NCI-H1694 (cell line): ENCODE measurements at places on chromosomes 1 and 21.
A peak's percentile ranks its signal among the peaks of the same experiment; 100 is the strongest.

- no peak for DNase-seq
Observed at GRCh38 chr1:226871636-226872327, 1.4 kb downstream of the PSEN2 start.

- DNase-seq = no peak
Observed at GRCh38 chr1:239606850-239607400, 220.6 kb downstream of the CHRM3 start.

DNA sequence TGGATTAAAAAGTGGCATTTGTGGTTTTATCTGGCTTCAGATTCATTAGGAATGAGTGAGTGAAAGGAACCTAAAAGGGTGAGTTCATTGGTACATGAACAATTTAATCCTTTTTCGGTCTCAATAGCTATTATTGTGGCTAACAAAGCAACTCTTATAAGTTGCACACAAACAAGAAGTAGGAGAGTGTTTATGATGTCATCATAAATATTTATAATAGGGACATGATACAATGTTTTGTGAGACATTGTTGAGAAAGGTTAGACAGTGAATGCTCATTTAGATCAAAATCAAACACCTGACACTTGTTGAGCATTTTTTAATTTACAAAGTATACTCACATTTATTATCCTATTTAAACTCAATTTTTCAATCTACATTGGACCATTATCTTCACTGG lies 363.4 kb downstream of the PDE4B start:
- DNase-seq = no peak

- peak; percentile 59 for DNase-seq
Observed at GRCh38 chr1:91171898-91172297, 150.1 kb upstream of the ZNF644 start.

GRCh38 chr1:39866767-39867166 lies 16.5 kb downstream of the TRIT1 start:
- no peak for DNase-seq

- no peak for DNase-seq
Observed at GRCh38 chr1:10900251-10900651, 103.8 kb upstream of the CASZ1 start.

GRCh38 chr1:112904071-112904830 lies 51.7 kb downstream of the SLC16A1 start:
- no peak for DNase-seq

DNA sequence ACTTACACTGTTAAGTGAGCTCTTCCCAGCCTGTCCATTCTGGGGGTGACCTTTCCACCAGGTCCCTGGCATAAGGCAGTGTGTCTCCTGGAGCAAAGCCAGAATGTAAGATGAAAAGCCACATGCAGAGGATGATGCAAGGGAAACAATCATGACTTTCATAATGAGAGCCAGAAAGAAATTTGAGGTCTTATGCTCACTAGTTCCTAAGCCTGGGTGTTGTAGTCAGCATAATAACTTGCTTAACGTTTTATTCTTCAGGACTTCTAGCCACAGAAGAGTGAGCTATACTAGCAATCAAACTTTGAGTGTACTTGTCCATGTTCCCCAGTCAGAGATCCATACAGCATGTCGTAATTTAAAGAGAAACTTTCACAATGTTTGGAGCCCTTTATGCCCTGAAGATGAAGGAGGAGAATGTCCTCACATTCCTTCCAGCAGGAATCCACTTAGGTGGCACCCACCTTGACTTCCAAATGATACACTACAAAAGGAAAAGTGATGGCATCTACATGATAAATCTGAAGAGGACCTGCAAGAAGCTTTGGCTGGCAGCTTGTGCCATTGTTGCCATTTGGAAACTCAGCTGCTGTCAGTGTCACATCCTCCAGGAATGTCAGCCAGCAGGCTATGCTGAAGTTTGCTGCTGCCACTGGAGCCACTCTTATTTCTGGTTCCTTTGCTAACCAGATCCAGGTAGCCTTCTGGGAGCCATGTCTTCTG lies 60.5 kb upstream of the FOXD3 start:
- DNase-seq = no peak

DNA sequence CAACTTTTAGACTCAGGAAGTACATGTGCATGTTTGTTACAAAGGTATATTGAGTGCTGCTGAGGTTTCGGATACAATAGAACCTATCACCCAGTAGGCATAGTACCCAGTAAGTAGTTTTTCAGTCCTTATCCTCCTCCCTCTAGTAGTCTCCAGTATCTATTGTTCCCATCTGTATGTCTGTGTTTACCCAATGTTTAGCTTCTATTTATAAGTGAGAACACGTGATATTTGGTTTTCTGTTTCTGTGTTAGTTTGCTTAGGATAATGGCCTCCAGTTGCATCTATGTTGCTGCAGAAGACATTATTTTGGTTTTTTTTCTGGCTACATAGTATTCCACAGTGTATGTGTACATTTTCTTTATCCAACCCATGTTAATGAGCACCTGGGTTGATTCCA lies 47.2 kb upstream of the TSNAX start:
- DNase-seq = no peak

DNA sequence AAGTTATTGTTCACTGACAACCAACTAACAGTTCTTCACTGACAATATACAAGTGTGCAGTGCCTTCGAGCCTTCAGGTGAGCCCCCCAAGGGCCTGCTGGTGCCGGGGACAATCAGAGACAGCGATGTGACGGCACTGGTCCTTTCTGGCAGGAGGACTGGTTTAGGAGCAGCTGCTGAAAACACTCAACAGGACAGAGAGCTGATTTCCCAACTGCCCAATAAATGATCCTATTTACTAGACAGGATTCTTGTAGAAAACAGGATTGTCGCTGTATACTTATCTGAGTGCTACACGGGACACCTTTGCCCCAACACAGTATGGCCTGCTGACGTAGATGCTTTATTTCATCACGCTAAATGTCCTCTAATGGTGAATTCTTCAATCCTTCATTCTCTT lies 65.4 kb downstream of the TP53BP2 start:
- no peak for DNase-seq

DNA sequence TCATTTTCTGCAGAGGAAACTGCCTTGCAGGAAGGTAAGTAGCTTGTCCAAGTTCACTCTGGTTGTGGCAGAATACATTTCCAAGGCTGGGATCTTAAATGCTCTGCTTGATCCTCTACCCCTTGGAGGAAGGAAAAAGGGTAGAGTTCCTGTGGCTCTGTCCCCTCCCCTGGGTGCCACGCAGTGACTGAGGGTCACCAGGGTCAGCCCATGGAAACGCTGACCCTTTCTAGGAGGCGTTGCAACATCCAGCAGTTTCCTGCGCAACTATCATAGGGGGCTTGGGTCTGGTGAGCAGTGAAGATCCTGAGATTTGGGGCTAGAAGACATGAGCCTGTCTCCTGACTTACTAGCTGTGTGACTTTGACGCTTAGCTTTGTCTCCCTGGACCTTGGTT lies 29.4 kb upstream of the EPS8L3 start:
- no peak for DNase-seq

GRCh38 chr1:29436181-29436785 lies 200.0 kb downstream of the PTPRU start:
- no peak for DNase-seq
